ENCODE measurements at places on chromosomes 1 and 21.

DNA sequence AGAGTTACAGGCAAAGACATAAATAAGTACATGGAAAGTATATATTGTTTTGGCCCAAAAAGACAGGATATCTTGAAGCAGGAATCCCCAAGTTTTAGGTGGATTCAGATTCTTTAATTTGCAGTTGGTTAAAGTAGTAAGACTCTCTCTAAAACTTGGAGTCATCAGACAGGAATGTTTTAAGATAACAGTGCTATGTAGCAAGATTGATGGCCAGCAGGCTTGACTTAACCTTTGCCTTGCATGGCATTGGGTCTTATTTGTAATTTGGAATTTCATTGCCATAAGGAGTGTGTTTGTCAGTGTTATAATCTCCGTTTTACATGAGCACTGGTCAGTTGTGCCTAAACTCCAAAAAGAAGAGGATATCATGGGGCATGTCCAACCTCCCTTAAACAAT, 727.6 kb upstream of the CHRM3 start:
- no peaks in the 10 kb centered on the region for H3K36me3 ChIP-seq
- H3K4me1 ChIP-seq: no peaks in the 10 kb centered on the region
- no peaks in the 10 kb centered on the region for H3K27me3 ChIP-seq
- DNase-seq: no peak

DNA sequence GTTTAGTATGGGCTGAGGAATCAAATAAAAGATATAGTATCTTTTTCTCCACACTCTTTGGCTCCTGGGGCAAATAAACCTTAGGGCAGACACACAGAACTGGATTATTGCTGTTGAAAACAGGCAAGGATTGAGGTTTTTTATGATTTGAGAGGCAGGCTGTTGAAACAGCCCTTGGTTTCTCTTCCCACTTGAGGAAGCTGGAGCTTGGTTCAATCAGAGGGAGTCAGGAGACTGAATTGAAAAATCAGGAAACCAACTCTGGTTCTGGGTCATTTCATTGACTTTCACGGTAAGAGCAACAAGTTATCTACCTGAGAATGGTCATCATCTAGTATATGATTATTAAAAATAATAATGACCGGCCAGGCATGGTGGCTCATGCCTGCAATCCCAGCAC, 108.4 kb downstream of the CNIH3 start:
- H3K27me3 ChIP-seq: peaks cover 31% of the 10 kb centered on the region
- no peak overlapping the region for H3K27ac ChIP-seq
- H3K4me3 ChIP-seq: no peak overlapping the region
- no peak for DNase-seq

DNA sequence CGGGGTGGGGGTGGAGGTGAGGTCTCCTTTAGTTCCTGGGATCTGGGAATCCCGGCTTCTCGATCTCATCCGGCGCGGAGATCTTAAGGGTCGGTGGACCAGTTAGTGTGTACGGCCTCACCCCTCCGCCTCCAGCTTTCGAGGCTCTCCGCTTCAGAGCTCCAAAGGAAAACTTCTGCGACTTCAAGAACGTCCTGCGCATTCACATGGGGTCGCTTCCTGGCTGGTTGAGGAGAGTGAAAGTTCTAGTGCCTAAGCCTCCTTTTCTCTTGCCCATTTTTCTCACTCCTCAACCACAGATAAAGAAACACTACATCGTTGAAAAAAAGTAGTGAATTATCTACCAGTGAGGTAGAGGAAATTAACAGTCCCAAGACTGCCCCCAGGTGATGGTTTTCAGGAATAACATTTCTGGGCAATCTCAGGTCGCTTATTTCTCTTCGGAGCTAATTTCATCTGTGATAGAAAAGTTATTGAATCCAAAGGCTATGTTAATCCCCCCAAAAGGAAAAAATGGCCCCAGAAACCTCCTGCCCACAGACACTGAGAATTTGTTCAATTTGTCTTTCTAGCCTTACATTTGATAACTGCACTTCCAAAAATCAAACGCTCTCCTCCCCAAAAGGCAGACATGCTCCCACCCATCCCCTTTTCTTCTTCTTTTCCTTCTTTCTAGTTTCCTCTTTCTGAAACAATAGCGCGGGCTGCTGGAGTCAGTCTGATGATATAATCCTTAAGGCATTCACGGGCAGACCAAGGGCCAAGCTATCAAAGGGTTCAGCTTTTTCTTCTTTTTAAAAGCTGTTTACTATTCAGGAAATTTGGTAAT, 20.6 kb upstream of the TBX15 start:
- no peak overlapping the region for H3K27ac ChIP-seq
- H3K27me3 ChIP-seq: peaks cover 82% of the 10 kb centered on the region
- DNase-seq: no peak
- no peaks in the 10 kb centered on the region for H3K36me3 ChIP-seq
- H3K4me1 ChIP-seq: peaks cover 11% of the 10 kb centered on the region

GRCh38 chr1:168210312-168210711, 15.5 kb upstream of the SFT2D2 start:
- H3K27ac ChIP-seq: no peak overlapping the region
- no peak for DNase-seq
- peaks cover 4% of the 10 kb centered on the region for H3K36me3 ChIP-seq

- H3K27me3 ChIP-seq: no peaks in the 10 kb centered on the region
- H3K4me1 ChIP-seq: peaks cover 32% of the 10 kb centered on the region
Observed at GRCh38 chr1:248858096-248858890, 592 bp downstream of the ZNF692 start.

DNA sequence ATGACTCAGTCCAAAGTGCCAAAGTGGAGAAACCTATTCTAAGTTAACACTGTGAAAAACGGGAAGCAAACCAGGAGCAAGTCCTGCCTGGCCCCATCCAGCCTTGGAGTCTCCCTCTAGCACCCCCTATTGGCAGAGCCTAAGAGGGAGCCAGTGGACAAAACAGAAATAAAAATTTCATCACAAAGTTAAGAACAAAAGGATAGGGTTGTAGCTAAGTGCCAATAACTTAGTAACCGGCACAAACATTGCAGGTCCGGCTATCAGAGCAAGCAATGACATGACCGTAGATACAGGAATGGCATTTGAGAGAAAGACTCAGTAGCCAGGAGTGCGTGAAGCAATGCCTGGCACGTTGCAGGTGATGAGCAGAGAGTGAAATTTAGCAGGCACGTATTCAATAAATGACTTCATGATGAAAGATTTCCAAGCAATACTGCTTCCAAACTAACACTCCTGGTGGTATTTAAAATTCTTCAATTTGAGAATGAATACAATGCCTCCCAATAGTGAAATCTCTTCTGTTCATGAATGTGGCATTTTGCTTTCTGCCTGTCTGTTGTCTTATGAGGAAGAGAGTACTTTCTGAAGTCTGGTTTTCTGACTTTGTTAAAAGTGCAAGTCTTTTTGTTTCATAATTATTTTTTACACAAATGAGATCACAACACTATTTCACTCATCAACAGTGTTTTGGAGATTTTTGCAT, 391.0 kb downstream of the OMA1 start:
- H3K36me3 ChIP-seq: no peaks in the 10 kb centered on the region
- H3K4me1 ChIP-seq: no peaks in the 10 kb centered on the region
- no peak overlapping the region for H3K27ac ChIP-seq
- peaks cover 6% of the 10 kb centered on the region for H3K27me3 ChIP-seq
- no peak for DNase-seq

GRCh38 chr1:159908031-159908940, 8.3 kb upstream of the CFAP45 start:
- H3K36me3 ChIP-seq: peaks cover 44% of the 10 kb centered on the region
- H3K27ac ChIP-seq: peak overlapping the region; percentile 99
- H3K4me1 ChIP-seq: peaks cover 41% of the 10 kb centered on the region
- DNase-seq: no peak
- no peaks in the 10 kb centered on the region for H3K27me3 ChIP-seq
- no peak overlapping the region for H3K4me3 ChIP-seq

DNA sequence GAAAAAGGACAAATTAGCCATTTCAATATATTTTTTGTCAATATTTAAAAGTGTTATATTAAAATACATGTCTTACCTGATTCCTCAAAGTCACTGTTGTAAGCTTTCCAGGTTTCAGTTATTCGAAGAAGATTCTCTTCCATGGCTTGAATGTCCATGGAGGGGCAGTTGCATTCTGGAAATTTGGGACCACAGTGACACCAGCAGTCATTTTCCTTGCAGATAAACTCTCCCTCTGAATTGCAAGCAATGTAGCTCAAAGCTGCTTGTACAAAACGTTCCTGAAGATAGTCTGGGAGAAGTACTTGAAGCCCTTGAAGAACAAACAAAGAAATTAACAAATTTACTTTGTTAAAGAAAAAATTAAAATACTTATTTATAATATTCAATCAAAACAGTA, 251.7 kb downstream of the BRINP3 start:
- no peaks in the 10 kb centered on the region for H3K4me1 ChIP-seq
- no peaks in the 10 kb centered on the region for H3K36me3 ChIP-seq
- no peak for DNase-seq
- no peaks in the 10 kb centered on the region for H3K27me3 ChIP-seq
- H3K4me3 ChIP-seq: no peak overlapping the region

- H3K4me3 ChIP-seq: no peak overlapping the region
- no peak overlapping the region for H3K27ac ChIP-seq
- no peaks in the 10 kb centered on the region for H3K36me3 ChIP-seq
- DNase-seq: no peak
- no peaks in the 10 kb centered on the region for H3K27me3 ChIP-seq
Observed at GRCh38 chr21:16983420-16983819, 529.4 kb upstream of the CXADR start.

DNA sequence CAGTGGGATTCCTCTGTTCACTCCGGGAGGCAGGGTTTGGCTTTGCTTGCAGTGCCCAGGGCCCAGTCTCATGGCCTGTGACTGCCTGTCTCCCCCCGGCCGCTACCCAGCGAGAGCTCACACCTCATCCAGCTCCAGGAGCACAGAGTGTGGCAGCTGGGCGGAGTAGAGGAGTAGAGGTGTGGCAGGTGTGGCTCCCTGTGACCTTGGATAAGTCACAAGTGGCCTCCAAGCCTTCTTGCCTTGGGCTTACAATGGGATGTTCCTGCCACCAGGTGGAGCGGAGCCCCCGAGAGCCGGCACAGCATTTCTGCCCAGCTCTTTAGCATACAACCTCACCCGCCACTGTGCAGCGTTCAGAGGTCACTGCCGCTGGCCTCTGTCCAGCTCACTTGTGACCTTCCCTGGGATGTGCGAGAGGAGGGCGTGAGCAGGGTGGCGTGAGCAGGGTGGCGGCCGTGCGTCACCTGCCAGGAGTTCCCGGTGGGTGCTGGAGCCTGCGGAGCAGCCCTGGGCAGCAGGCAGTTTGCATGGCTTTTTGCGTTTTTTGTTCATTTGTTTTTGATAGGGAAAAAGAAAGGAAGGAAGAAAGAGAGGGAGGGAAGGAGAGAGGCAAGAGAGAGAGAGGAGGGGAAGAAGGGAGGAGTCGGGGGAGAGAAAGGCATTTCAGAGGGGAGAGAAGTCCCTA, 42.4 kb downstream of the CRYAA start:
- peaks cover 24% of the 10 kb centered on the region for H3K27me3 ChIP-seq
- no peaks in the 10 kb centered on the region for H3K4me1 ChIP-seq
- no peak for DNase-seq
- no peak overlapping the region for H3K4me3 ChIP-seq

DNA sequence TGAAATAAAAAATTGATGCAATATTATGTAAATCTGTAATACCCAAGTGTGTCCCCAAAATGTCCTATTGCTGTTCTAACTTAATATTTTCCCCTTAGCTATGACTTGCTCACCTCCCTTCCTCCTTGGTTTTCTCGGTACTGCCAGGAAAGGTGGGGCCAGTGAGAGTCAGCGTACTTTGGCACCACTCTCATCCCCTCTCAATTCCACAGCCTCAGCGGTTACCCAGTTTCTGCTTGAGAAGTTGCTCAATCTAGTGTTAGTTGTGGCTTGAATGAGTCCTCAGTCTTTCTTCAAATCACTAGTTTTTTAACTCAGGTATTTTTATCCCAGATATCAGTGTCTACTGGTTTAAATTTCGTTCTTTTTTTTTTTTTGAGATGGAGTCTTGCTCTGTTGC, 32.3 kb downstream of the BCAS2 start:
- no peak for DNase-seq
- no peaks in the 10 kb centered on the region for H3K4me1 ChIP-seq
- no peaks in the 10 kb centered on the region for H3K27me3 ChIP-seq
- no peaks in the 10 kb centered on the region for H3K36me3 ChIP-seq
- H3K4me3 ChIP-seq: no peak overlapping the region
- no peak overlapping the region for H3K27ac ChIP-seq

GRCh38 chr1:210366767-210367166, 38.1 kb downstream of the HHAT start:
- no peaks in the 10 kb centered on the region for H3K4me1 ChIP-seq
- peaks cover 3% of the 10 kb centered on the region for H3K36me3 ChIP-seq
- DNase-seq: no peak
- no peaks in the 10 kb centered on the region for H3K27me3 ChIP-seq
- no peak overlapping the region for H3K27ac ChIP-seq

- H3K4me1 ChIP-seq: no peaks in the 10 kb centered on the region
- no peak for DNase-seq
- no peak overlapping the region for H3K27ac ChIP-seq
- no peak overlapping the region for H3K4me3 ChIP-seq
- H3K36me3 ChIP-seq: no peaks in the 10 kb centered on the region
Observed at GRCh38 chr1:3186526-3186921, 117.5 kb downstream of the PRDM16 start.

DNA sequence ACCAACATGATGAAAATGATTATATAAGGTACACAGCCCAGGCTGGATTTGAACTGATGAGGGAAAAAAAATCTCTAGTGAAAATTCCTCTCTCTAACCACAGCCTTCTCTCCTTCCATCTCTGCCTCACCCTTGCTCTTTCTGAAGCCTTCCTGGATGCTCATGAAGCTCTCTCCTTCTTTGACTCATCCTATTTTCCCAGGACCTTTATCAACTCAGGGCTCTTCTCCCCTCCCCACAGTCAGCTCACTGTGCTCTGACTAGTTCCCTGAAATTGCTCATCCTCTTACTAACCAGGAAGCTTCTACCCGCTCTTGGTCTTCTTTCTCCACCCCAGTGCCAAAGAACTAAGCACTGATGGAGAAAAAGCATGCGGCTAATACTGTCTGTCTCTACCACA, 46.4 kb upstream of the ERG start:
- no peaks in the 10 kb centered on the region for H3K27me3 ChIP-seq
- H3K4me1 ChIP-seq: no peaks in the 10 kb centered on the region
- H3K4me3 ChIP-seq: no peak overlapping the region
- H3K27ac ChIP-seq: no peak overlapping the region

DNA sequence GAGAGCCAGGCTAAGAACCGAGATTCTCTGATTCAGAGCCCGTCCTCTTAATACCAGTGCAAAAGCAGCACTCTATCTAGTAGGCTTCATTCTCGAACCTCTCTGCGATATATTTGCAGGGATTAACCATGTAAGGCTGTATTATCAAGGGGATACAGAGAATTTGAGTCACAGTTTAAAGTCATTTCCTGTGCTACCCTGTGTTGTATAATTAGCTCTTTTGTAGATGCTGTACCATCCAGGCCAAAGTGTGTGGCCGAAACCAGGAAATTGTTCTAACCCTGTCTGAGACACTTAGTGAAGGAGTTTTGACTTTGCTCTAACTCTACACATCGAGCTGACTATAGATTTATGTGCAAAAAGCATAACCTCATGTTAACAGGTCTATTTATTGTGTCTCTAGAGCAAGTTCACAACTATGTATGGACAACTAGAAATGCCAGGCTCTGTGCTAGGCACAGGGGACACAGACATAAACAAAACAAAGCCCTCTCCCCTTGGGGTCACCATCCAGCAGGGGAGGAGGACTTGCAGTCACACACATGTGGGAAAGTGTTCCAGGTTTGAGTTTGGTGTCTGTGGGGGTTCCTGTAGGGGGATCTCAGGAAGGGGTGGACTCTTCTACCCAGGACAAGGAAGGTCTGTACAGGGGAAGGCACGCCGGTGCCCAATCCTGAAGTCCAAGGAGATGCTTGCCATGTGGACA, 182.2 kb downstream of the DHRS3 start:
- peak; percentile 23 for DNase-seq
- no peaks in the 10 kb centered on the region for H3K27me3 ChIP-seq
- peaks cover 4% of the 10 kb centered on the region for H3K36me3 ChIP-seq
- peaks cover 75% of the 10 kb centered on the region for H3K4me1 ChIP-seq

- no peaks in the 10 kb centered on the region for H3K4me1 ChIP-seq
- DNase-seq: no peak
- no peak overlapping the region for H3K4me3 ChIP-seq
- H3K27me3 ChIP-seq: no peaks in the 10 kb centered on the region
Observed at GRCh38 chr21:15298306-15298705, 233.5 kb upstream of the NRIP1 start.
